ENCODE measurements at places on chromosomes 2 and 18. TPM values are rescaled to one million over a fixed set of nuclear protein-coding genes. Genes with fewer than 3 reads are reported as not detected.

ELOA2 gene
- not detected for total RNA-seq

PROM2 gene
- 0.83 TPM for total RNA-seq

NMUR1 gene
- 0.17 TPM for total RNA-seq

GULP1 gene
- total RNA-seq, result 56.6 TPM

CCDC74A gene
- total RNA-seq, result 12.7 TPM

RAB6C gene
- not detected for total RNA-seq

LYG2 gene
- not detected for total RNA-seq

SPC25 gene
- not detected for total RNA-seq
